Stimulated activated CD8-positive, alpha-beta memory T cell treated with anti-CD3 and anti-CD28 coated beads, Interleukin-4, amount 100 ng/mL, for 1 hour (primary cell): ENCODE measurements at places on chromosomes 1 and 21.

- no peak for DNase-seq
These were observed 72.8 kb downstream of the SIPA1L2 start for GRCh38 chr1:232557096-232557495.

DNA sequence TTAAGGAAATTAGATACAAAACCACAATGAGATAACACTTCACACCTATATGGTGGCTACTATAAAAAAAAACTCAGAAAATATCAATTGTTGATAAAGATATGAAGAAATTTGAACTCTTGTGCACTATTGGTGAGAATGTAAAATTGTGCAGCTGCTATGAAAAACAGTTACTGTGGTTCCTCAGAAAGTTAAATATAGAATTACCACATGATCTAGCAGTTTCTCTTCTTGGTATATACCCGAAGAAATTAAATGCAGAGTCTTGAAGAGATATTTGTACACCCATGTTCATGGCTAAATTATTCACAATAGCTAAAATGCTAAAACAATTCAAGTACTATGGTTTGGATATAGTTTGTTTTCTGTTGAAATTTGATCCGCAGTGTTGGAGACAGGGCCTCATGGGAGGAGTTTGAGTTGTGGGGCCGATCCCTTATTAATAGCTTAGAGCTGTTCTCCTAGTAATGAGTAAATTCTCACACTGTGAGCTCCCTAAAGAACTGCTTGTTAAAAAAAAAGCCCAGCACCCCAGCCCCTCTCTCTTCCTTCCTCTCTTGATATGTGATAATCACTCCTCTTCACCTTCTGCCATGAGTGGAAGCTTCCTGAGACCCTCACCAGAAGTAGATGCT lies 1412.1 kb downstream of the PLA2G4A start:
- DNase-seq = no peak

DNA sequence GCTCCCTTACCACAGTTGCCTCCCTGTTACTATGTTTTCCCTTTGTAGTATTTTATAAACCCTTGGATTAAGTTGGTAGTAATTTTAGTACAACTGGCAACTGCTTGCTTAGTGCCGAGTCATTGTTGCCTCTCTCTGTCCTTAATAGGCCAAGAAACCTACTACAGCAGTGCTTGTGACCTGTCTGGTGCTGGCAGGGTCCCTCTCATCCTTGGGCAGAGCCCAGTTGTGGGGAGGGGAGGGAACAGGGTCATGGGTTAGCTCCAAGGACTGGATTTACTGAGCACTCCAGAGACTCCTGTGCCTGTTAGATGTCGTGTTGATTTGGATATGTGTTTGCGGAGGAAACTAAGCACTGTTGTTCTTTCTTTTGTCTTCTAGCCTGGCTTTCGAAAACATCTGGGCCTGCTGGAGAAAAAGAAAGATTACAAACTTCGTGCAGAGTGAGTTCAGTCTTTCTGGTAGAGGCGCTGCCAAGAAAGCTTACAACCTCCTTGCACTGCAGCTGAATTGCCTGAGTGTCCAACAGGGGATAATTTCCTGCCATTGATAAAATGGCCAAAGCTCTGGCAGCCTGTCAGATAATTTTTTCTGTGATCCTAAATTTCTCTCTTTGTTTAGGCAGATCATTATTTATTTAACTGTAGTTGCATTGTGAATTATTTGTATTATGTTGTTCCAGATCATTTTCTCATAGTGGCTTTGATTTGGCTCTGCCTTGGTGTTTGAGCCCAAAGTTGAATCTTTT lies 3.6 kb downstream of the UTP11 start:
- DNase-seq = no peak

- DNase-seq = no peak
These were observed 10.1 kb downstream of the TCP10L start for GRCh38 chr21:32574946-32575925.

GRCh38 chr1:22773981-22774832 lies 63.6 kb downstream of the EPHB2 start:
- DNase-seq = no peak

GRCh38 chr1:160133990-160134770 lies 17.2 kb upstream of the ATP1A4 start:
- DNase-seq = no peak

GRCh38 chr1:207014728-207015127 lies 17.8 kb downstream of the C1orf116 start:
- no peak for DNase-seq

DNA sequence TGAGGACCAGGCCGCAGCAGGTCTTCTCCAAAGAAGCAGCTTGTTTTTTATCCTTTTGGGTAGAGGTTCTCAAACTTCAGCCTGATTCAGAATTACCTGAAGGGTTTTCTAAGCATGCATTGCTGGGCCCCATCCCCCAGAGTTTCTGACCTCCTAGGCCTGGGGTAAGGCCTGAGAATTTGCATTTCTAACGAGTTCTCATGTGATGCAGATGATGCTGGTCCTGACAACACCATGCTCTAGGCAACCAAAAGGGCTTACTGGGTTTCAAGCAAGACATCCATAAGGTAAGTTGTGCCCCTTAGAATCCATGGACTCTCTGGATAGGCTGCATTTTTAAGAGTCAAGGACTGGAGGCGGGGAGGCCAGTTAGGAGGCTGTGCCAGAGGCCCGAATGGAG lies 295.1 kb downstream of the HHIPL2 start:
- no peak for DNase-seq

- DNase-seq = no peak
These were observed 5.7 kb downstream of the SLC6A17 start for GRCh38 chr1:110155878-110156522.

- DNase-seq = no peak
These were observed 9.2 kb upstream of the CBR3 start for GRCh38 chr21:36125512-36126207.

DNA sequence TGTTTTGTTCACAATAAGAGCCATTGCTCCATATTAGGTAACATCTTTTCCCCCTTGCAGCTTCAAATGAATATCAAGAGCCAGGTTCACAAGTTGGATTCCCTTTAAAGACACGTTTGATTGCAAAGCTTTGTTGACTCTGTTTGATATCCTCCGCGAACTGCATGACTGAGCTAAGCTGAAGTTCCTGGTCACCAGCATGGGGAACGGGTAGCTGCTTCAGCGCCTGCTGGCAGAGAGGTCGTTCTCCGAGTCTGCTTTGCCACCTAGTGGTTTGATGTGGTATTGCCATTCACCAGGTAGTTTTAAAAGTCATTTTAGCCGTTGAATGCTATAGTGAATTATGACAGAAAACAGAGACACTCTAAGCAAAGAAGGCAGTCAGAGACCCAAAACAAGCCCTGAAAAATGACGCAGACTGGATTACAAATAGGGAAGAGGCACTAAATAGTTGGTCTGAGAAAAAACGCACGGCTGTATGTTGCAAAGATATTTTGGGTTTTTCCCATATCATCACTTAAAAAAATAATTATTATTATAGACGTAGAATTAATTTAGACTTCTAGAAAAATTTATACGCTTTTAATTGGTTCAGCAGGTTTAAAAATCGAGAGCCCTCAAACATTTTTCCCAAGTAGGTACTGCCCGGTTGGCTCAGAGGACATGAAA lies 193.5 kb upstream of the FMN2 start:
- peak; percentile 53 for DNase-seq

DNA sequence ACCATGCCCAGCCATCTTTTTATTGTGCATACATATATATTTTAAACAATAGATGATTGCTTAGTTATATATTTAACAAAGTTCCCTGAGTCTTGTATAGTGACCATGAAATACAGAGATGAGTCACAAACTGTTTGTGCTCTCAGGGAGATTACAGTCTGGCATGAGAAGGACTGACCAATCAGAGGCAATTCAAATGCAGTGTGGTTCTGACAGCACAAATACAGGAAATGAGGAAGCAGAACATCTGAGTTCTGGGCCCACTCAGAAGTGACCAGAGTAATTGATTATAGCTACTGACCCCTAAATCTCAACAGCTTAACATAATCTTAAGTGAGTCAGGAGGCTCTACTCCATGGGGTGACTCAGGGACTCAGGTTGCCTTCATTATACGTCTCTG lies 534.5 kb downstream of the OMA1 start:
- no peak for DNase-seq

DNA sequence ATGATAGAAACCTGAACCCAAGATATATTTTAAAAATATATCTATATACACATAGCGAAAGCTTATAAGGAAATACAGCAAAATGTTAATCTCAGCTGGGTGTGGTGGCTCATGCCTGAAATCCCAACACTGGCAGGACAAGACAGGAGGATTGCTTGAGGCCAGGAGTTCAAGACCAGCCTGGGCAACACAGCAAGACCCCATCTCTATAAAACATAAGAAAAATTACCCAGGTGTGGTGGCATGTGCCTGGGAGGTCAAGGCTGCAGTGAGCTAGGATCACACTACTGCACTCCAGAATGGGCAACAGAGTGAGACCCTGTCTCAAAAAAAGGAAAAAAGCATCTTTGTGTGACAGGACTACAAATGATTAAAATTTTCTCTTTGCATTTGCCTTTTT lies 6.0 kb upstream of the SRM start:
- no peak for DNase-seq

- DNase-seq = no peak
These were observed 98.1 kb upstream of the WLS start for GRCh38 chr1:68330391-68330790.

GRCh38 chr1:53148123-53148522 lies 5.7 kb upstream of the SLC1A7 start:
- DNase-seq = no peak

DNA sequence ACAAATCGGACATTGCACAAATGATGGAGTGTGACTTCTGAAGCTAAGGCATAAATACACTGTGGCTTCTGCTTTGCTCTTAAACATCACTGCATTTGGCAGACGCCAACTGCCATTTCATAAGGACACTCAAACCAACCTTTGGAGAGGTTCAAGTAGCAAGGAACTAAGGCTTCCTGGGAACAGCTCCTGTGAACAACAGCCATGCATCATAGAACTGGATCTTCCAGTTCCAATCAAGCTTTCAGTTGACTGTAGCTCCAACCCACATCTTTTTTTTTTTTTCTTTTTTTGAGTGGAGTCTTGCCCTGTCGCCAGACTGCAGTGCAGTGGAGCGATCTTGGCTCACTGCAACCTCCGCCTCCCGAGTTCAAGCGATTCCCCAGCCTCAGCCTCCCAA lies 10.7 kb upstream of the HUNK start:
- no peak for DNase-seq

DNA sequence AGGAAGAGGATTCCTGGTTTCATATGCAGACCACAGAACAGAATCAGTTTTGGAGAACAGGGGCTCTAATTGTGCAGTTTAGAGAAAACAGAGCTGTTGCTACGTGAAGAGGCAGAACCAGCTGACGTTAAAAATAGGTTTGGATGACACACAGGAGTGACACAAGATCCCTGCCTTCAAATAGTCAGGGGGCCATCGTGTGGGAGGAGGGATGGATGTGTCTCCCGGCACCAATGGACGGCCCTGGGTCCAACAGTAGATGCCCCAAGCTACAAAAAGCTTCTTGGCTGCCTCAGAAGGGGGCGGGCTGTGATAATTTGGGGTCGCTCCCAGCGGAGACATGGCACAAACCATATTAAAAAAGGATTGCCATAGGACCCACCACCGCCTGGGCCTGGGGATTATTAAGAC lies 87.8 kb downstream of the MRPL37 start:
- DNase-seq = no peak

DNA sequence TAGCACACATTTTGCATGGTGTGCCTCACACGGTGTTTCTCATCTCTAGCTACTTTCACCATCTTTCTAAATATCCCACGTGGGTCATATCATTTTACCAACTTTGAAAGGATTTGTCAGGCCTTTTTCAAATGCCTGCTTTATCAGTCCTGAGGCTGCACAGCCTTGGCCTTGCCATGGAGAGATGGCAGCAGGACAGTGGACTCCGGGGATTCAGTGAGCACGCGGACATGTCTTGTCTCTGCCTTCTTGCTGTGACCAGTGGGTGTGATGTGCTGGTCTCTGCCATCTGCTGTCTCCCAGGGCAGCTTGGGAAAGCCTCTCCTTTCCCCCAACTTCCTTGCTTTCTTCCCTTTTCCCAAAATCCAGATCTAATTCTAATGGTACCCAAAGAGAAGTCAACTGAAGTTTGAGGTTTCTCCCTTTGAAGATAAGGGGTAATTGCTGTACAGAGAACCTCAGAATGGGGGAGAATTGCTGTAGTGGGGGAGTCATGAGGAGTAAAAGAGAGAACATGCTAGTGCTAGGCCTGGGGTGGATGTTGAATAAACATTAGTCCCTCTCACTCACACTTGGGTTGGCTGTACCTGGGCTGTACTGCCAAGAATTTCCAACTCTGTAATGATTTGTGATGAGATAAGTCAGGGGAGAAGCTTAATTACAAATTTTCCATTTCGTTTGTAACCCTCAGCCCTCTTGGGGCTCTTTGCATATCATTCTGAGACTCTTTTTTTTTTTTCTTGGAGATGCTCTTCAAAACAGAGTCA lies 99.5 kb downstream of the GALNT2 start:
- DNase-seq = no peak

DNA sequence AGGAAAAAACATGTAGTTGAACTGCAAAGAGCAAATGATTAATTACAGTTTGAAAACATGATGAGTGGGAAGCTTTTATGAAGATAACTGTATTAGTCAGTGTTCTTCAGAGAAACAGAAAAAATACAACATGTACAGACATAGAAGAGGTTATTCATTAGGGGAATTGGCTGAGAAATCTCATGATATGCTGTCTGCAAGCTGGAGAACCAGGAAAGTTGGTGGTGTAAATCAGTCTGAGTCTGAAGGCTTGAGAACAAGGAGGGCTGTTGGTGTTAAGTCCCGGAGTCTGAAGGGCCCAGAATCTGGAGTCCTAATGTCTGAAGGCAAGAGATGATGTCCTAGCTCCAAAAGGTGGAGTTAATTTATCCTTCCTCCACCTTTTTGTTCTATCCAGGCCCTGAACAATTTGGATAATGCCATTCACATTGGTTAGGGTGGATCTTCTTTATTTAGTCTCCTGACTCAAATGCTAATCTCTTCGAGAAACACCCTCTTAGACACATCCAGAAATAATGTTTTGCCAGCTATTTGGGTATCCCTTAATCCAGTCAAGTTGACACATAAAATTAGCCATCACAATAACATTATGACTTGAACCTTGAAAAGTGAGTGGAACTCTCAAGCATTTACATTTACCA lies 672.9 kb upstream of the PTBP2 start:
- DNase-seq = no peak

DNA sequence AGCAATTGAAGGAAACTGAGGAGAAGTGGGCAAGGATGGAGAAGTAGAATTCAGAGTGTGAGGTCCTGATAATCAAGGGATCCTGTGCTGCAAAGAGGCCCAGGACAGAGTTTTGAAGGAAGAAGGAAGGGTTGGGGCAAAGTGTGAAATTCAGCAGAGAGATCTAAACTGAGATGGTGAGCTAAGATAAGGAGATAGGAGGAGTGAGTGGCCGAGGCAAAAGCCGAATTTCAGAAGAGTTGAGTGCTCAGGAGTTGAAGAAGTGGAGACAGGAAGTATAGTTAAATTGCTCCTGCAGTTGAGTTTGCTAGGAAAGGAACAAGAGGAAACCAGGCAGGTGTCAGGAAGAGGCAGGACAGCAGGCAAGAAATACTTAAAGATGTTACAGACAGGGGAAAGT lies 16.4 kb upstream of the MAPKAPK2 start:
- no peak for DNase-seq

- DNase-seq = no peak
These were observed 64.4 kb downstream of the SUSD4 start for GRCh38 chr1:223299553-223299952.
